GM23248 (cell line): ENCODE measurements at places on chromosomes 1 and 21. TPM values are rescaled to one million over a fixed set of nuclear protein-coding genes. Genes with fewer than 3 reads are reported as not detected.

DNA sequence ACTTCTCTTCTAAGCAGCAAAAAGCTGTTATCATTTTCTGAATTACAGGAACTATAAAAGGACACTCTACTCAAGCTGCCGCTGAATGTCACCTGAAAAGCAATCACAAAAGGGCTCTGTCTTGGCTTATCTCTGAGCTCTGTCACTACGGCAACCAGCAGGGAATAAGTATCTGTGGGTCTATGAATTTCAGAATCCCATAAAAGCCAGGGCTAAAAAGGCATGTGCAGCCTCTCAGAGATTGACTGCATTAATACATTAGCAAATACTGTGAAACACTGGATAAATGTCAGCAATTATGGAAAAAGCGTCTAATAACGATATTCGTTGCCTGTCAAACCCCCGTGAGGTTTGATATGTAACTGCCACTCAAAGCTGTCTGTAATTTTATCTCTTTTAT is 210.2 kb upstream of the DMRTA2 start:
- no peak for DNase-seq

DNA sequence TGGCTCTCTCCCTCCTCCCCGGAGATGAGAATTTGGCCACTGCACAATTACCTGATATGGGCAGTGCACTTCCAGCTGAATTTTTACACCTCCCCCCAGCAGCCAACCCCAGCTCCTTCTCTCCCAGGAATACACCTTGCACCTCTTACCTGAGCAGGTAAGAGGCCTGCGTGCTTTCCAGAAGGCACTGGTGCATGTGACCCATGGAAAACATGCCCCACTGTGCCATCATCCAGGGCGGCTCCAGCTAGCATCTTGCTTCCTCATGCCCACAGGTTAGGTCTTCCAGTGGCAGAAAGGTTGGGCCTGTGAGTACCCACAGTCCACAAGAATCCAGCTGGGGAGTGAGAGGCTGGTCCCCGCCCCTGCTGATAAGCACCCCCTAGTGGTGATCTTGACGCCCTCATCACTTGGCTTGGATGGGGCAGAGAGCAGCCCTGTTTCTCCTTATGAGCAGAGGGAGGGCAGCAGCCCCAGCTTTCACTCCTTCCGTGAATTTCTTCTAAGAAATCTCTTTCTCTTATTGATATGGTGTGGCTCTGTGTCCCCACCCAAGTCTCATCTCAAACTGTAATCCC is 57.8 kb downstream of the EDARADD start:
- DNase-seq: peak; percentile 26

GRCh38 chr1:216960716-216961115 is 237.5 kb upstream of the ESRRG start:
- no peak for DNase-seq

DNA sequence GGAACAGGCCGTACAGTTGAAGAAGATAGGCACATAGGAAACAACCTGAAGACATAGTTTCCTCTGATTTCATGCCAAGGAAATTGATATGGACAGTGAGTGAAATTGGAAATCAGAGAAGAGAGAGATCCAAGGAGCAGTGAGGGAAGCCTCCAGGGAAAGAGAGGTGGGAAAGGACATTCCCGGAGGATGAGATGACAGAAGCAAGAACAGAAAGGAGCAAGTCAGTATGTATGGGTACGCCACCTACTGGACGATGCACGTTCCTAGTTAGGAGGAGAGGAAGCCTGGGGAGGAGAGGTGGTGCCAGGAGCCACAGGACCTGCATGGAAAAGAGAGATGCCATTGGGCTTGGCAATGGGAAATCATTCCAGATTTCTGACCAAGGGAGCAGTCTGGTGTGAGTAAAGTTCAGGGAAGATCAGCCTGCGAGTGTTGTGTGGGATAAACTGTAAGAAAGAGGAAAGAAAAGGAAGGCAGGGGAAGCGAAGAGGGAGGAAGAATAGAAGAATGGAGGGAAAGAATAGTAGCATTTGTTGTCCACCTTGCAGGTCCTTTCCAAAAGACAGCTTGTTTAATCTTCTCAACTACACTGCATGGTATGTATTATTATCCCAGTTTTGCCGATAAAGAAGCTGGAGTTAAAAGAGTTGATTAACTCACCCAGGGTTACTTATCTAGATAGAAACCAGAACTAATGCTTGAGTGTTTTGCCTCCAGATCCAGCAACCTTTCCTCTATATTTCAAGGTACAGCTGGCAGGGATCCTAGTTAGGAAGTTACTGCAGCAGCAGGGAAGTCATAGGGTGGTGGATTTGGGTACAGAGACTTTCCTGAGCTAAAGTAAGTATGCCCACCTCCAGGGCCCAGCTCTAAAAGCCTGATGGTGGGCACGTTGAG is 27.4 kb downstream of the C1orf116 start:
- peak; percentile 87 for DNase-seq

- DNase-seq: no peak
Observed at GRCh38 chr21:35606146-35606545, 454.2 kb downstream of the SETD4 start.

The C4BPA gene
- not detected in 2 replicates for total RNA-seq

- DNase-seq: no peak
Observed at GRCh38 chr1:59220356-59220755, 76.5 kb upstream of the FGGY start.

The SLC45A1 gene
- 0.25 and 0.97 TPM in 2 replicates for total RNA-seq

The TCHH gene
- 0.22 TPM in 1 of 2 replicates, not detected in the other for total RNA-seq
